ENCODE measurements at places on chromosomes 11 and 22. TPM values are rescaled to one million over a fixed set of nuclear protein-coding genes. Genes with fewer than 3 reads are reported as not detected.

DSCAML1 gene
- total RNA-seq, result 0.02 TPM

CEND1 gene
- 3.8 TPM for total RNA-seq

DEUP1 gene
- total RNA-seq, result not detected

FXYD2 gene
- total RNA-seq, result 1.9 TPM

PACSIN2 gene
- 32.5 TPM for total RNA-seq

AQP11 gene
- 0.38 TPM for total RNA-seq

BIK gene
- 1.7 TPM for total RNA-seq

- no peak overlapping the region for H3K4me3 ChIP-seq
- H3K36me3 ChIP-seq, result no peaks in the 10 kb centered on the region
- H3K27me3 ChIP-seq, result peaks cover 32% of the 10 kb centered on the region
- DNase-seq, result no peak
- no peak overlapping the region for H3K27ac ChIP-seq
Measured at GRCh38 chr11:46291441-46292150, 14.1 kb downstream of the CREB3L1 start.

DKK3 gene
- total RNA-seq, result not detected

DNA sequence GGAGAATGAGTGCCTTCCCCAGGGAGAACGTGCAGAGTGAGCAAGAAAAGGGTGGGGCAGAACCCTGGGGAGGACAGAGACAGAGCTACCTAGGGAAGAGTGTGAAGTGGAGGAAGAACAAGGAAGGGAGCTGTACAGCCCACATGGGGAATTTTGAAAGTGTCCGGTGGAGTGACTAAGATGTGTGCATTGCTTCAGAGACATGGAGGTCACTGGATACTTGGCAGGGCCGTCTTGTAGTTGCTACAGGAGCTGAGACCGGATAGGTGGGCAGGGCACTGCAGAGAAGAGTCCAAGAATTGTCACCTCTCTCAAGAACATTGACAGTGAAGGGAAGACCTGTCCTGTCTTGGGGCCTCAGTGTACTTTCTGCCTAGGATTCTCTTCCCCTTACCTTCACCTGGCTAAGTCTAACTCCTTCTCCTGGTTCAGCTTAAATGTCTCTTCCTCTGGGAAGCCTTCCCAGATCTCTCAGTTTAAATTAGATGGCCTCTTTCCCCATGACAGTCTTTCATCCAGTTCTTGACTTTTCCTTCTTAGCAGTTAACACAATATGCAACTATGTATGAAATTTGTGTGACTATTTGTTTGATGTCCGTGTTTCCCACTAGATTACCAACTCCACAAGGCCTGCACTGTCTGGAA lies 9.2 kb upstream of the P2RY6 start:
- H3K4me1 ChIP-seq, result no peaks in the 10 kb centered on the region
- H3K27ac ChIP-seq, result no peak overlapping the region
- H3K36me3 ChIP-seq, result no peaks in the 10 kb centered on the region

LRRC55 gene
- not detected for total RNA-seq

- no peak overlapping the region for H3K4me3 ChIP-seq
- H3K27me3 ChIP-seq, result peaks cover 14% of the 10 kb centered on the region
- no peak for DNase-seq
- H3K4me1 ChIP-seq, result peaks cover 4% of the 10 kb centered on the region
- no peak overlapping the region for H3K27ac ChIP-seq
- H3K36me3 ChIP-seq, result no peaks in the 10 kb centered on the region
Measured at GRCh38 chr11:77270921-77271320, 30.6 kb downstream of the GDPD4 start.

DNA sequence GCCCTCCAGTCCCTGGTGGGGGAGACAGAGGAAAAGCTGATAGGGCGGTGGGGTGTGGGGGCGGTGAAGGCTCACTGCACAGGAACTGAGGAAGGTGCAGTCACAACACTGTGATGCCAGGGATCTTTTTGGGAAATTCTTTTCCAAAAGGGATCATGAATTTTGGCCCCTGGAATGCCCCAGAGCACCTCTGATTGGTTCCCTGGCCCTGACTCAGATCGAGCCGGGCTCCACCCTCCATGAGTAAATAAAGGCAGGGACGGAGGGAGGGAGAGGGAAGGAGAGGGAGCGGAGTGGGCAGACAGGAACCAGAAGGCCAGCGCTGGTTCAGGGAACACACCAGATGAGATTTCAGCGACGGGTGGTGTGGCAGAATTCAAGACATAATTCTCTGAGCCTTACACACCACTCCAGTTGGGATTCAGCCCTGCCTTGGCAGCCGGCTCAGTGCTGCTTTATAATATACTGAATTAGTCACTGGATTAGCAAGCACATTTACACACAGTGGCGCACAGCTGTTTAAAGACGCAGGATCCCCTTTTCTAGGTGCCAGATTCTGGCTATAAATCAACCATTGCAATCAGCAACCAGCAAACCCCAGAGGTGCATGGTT lies 80.3 kb downstream of the ETS1 start:
- peak overlapping the region; percentile 93 for H3K4me3 ChIP-seq
- no peaks in the 10 kb centered on the region for H3K27me3 ChIP-seq
- peak overlapping the region; percentile 98 for H3K27ac ChIP-seq

POU2AF3 gene
- total RNA-seq, result 0.37 TPM

DNA sequence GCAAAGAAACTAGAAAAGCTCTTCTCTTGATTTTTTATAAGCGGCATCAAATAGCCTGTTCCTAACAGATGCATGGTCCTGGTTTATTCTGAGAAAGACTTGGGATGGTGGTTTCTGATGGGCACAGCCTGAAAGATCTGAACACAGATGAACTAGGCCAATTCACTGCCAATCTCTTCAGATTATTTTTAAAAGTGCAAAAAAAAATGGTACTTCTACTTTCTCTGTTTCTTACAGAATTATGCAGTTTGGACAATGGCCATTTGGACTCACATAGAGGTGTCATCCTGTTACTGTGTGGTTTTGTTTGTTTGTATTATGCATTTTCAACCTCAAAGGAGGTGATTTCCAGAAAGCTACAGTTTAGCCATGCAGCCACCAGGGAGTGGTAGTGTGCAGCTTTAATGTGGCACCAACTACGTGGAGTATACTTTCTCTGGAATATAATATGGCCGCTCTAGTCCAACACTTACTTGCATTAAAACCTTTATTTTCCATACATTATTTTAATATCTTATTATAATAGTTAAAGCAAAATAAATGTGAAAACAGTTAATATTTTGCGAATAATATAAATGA lies 469.8 kb upstream of the KIRREL3 start:
- H3K27me3 ChIP-seq, result no peaks in the 10 kb centered on the region
- peaks cover 5% of the 10 kb centered on the region for H3K4me1 ChIP-seq
- no peak overlapping the region for H3K27ac ChIP-seq
- no peaks in the 10 kb centered on the region for H3K36me3 ChIP-seq
- DNase-seq, result no peak
- no peak overlapping the region for H3K4me3 ChIP-seq

OR5A1 gene
- not detected for total RNA-seq

GRCh38 chr22:42693763-42694683 lies 26.6 kb downstream of the A4GALT start:
- H3K4me3 ChIP-seq, result no peak overlapping the region
- H3K27me3 ChIP-seq, result no peaks in the 10 kb centered on the region
- no peaks in the 10 kb centered on the region for H3K4me1 ChIP-seq
- no peaks in the 10 kb centered on the region for H3K36me3 ChIP-seq

- no peaks in the 10 kb centered on the region for H3K4me1 ChIP-seq
- DNase-seq, result no peak
- no peak overlapping the region for H3K27ac ChIP-seq
- H3K27me3 ChIP-seq, result peaks cover 9% of the 10 kb centered on the region
Measured at GRCh38 chr11:3081386-3081751, 24.1 kb upstream of the CARS1 start.

DNA sequence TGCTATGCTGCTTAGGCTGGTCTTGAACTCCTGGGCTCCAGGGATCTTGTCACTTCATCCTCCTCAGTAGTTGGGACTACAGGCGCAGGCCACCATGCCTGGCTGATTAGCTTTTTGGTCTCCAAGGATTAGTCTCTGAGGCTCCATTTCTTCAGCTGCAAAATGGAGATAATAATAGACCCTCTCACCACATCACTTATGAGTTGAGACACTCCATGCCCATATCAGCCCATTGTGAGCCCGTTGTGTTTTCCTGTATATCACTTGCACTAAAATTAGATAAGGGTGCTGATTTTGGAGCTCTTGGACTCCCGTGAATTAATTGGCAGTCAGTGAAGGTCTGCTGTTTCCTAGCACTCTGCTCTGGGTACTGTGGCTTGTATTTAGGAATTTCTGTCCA lies 36.0 kb downstream of the DEPDC5 start:
- no peak overlapping the region for H3K27ac ChIP-seq
- H3K36me3 ChIP-seq, result peaks cover 24% of the 10 kb centered on the region
- no peak overlapping the region for H3K4me3 ChIP-seq
- H3K27me3 ChIP-seq, result no peaks in the 10 kb centered on the region
- H3K4me1 ChIP-seq, result peaks cover 5% of the 10 kb centered on the region

DNA sequence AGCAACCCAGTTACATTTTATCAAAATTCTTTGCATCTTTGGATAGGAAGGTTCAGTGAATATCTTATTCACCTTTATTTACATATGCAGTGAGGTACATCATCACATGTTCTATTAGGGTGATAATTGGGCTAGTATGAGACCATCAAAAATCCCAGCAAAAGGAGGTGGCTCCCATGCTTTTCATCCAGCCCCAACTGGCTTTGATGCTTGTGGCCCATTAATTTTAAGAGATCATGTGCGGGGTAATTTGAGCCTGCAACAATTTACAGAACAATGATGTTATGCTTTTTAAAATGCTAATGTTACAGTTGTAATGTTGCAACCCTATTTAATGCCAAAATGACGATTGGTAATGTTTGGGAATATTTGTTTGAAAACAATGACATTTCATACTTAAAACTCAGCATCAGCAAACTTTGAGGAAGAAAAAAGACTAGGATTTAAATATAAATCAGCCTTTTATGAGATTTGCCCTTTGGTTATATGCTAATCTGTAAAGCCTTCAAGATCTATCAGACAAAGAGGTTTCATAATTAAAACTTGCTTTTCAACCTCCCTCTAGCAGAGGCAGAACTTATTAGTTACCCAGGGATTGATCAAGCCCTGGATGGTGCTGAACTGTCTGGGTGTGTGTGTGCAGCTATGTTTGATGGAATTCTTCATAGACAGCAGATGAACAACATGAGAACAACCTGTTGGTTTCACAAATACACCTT lies 183.5 kb upstream of the SORL1-AS1 start:
- no peaks in the 10 kb centered on the region for H3K27me3 ChIP-seq
- no peak for DNase-seq
- H3K36me3 ChIP-seq, result peaks cover 24% of the 10 kb centered on the region
- H3K4me1 ChIP-seq, result no peaks in the 10 kb centered on the region

DNA sequence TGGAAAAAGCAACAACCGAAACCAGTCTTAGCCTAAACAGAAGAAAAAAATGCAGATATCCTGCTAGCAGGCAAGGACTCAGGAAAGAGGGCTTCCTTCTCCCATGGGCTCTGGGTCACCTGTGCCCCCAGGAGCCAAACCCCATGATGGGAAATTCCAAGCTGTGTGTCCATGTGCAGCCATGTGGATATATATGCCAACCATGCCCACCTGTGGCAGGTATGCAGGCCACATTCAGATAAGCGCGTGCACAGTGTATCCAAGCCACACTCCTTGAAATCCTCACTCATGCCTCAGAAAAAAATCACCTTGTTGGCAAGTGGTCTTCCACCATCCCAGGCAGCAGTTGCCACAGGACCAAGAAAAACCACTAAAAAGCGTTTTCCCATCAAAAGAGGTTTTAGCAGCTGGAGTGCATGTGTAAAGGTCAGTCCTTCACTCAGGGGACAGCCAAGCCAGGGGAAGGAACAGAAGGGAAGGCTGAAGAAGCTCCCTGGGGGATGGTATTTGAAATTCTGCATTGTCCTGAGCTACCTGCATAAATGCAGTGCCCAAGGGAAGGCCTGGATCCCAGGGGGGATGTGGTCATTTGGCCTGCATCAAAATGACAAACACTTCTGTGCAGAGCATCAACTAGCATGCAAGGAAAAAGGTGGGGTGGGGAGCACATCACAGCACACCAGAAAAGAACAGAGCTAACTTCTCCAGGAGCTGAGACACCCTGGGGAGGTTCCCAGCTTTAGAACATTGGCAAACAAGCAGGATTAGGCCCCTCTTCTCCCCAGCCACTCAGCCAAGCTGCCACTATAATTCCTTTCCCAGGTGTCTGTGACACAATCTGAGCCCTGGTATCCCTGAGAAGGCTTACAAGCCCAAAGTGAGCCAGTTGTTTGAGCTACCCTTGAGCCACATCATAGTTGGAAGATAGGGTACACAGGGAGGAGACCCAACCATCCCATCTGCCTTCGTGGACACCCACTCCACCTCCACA lies 76.2 kb downstream of the GALNT18 start:
- H3K4me1 ChIP-seq, result no peaks in the 10 kb centered on the region
- no peak overlapping the region for H3K4me3 ChIP-seq
- H3K36me3 ChIP-seq, result no peaks in the 10 kb centered on the region
- H3K27ac ChIP-seq, result no peak overlapping the region

DNA sequence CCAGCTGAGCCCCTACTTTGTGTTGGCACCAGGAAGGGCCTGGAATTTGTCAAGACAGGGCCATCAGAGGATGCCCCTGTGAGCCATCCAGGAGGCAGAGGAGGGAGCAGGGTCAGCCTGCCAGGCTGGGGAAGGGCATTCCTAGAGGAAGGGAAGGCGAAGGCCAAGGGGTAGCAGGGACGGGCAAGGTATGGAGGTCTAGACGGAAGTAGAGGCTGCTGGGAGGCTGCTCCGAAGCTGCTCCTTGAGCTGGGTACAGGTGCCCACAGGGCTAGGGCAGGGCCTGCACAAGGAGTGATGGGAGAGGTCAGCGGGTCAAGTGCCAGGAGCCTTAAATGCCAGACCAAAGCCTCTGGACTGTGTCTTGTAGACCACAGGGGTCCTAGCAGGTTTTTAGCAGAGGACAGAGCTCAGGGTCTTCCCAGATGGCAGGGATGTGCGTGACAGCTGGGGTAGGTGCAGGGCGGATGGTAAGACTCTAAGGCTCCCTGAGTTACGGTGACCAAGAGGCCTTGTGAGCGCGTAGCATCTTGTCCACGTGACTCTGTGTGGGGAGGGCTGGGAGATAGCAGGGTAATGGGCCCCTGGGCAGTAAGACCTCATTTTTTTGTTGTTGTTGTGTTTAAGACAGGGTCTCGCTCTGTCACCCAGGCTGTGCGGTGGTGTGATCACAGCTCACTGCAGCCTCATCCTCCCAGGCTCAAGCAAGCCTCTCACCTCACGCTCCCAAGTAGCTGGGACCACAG lies 31.7 kb upstream of the CSNK1E start:
- peak; percentile 49 for DNase-seq
- no peak overlapping the region for H3K4me3 ChIP-seq
- no peak overlapping the region for H3K27ac ChIP-seq
- H3K4me1 ChIP-seq, result no peaks in the 10 kb centered on the region

DNA sequence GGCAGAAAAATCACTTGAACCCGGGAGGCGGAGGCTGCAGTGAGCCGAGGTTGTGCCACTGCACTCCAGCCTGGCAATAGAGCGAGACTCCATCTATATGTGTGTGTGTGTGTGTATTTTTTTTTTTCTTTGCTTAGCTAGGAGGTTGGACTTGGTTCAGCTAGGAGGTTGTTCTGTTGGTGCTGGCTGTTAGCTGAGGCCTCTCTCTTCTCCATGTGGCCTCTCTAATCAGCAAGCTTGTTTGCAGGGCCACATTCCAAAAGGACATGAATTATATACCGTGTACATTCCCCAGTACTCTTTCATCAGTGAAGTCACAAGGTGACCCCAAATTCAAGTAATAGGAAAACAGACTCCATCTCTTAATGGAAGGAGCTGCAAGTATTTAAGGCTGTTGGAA lies 67.3 kb upstream of the KCNQ1OT1 start:
- no peak for DNase-seq
- H3K36me3 ChIP-seq, result no peaks in the 10 kb centered on the region
- H3K27me3 ChIP-seq, result peaks cover 2% of the 10 kb centered on the region

- no peaks in the 10 kb centered on the region for H3K4me1 ChIP-seq
- no peaks in the 10 kb centered on the region for H3K36me3 ChIP-seq
- no peaks in the 10 kb centered on the region for H3K27me3 ChIP-seq
- no peak for DNase-seq
- H3K4me3 ChIP-seq, result no peak overlapping the region
Measured at GRCh38 chr11:27860811-27861210, 160.6 kb upstream of the BDNF start.

FJX1 gene
- 0.26 TPM for total RNA-seq

All from activated CD4-positive, alpha-beta T cell treated with anti-CD3 and anti-CD28 coated beads, Interleukin-2, amount 10 ng/mL, durations not matched to agents 24 days and 14 days (primary cell).